Muscle of arm (tissue), 14 donors: ENCODE measurements at places on chromosomes 2 and 18.

- DNase-seq = no peak
Measured at GRCh38 chr2:68009526-68009925, 53.3 kb downstream of the C1D start.

GRCh38 chr2:1847846-1848598, 103.7 kb upstream of the PXDN start:
- no peak for DNase-seq

GRCh38 chr2:72917138-72917876, at the start of gene EMX1:
EMX1 (plus strand) TSS chr2:72917519; CDS start chr2:72917853, 334 bp downstream.
- no peak for DNase-seq

GRCh38 chr2:127197475-127198385, 22.4 kb downstream of the CYP27C1 start:
- DNase-seq = no peak

GRCh38 chr18:54220406-54220805, 4.1 kb downstream of the MBD2 start:
- no peak for DNase-seq
